Lung (tissue), 17 donors: ENCODE measurements at places on chromosomes 16 and 17.
A peak's percentile ranks its signal among the peaks of the same experiment; 100 is the strongest.

DNA sequence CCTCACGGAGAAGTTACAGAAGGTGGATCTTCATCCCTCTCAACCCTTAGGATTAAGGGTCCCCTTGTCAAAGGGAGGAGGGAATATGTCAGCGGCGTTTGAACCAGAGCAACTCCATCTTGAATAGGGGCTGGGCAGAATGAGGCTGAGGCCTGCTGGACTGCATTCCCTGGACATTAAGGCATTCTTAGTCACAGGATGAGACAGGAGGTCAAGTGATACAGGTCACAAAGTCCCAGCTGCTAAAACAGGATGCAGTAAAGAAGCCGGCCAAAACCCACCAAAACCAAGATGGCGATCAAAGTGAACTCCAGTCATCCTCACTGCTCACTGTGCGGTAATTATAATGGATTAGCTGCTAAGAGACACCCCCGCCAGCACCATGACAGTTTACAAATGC is 36.7 kb downstream of the RBFOX3 start:
- no peaks in the 10 kb centered on the region for H3K36me3 ChIP-seq
- H3K27ac ChIP-seq = no peak overlapping the region
- no peak overlapping the region for H3K4me3 ChIP-seq

- peak; percentile 61 for DNase-seq
- H3K4me3 ChIP-seq = no peak overlapping the region
- H3K27ac ChIP-seq = no peak overlapping the region
- H3K27me3 ChIP-seq = no peaks in the 10 kb centered on the region
- H3K4me1 ChIP-seq = no peaks in the 10 kb centered on the region
Observed at GRCh38 chr16:23318639-23319038, 16.5 kb downstream of the SCNN1B start.

DNA sequence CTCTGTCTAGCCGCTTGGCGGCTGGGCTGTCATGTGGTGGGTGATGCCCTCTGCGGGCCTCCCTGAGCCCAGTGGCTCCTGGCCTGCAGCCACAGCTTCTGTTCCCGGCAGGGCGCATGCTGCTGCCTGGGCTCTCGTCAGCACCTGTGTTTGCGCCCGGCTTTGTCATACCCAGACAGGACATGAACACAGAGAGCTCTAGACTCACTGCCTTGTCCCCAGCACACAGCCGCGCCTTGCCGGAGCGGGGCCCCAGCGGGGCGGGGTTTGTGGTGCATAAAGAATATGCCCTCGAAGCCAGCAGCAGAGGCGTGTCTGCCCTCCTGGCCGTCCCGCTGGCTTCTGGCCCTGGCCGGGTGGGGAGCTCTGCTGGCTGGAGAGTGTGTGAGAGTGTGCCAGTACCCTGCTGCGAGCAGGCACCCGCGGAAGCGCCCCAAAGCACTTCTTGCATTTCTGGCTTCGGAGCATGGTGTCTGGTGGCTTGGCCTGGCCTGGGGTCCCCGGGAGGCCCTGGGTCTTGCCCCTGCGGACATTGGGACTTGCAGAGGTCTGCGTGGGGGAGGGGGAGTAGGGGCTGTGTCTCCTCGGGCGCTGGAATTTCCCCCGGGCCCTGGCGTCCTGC is 14.4 kb downstream of the ASPSCR1 start:
- DNase-seq = peak; percentile 77
- H3K4me1 ChIP-seq = peaks cover 22% of the 10 kb centered on the region
- no peaks in the 10 kb centered on the region for H3K36me3 ChIP-seq
- H3K27ac ChIP-seq = peak overlapping the region; percentile 63
- no peak overlapping the region for H3K4me3 ChIP-seq

GRCh38 chr17:54899201-54899600 is 1.5 kb upstream of the TOM1L1 start:
- H3K4me1 ChIP-seq = peaks cover 4% of the 10 kb centered on the region
- peaks cover 21% of the 10 kb centered on the region for H3K27me3 ChIP-seq
- no peaks in the 10 kb centered on the region for H3K36me3 ChIP-seq
- no peak for DNase-seq
- no peak overlapping the region for H3K4me3 ChIP-seq

DNA sequence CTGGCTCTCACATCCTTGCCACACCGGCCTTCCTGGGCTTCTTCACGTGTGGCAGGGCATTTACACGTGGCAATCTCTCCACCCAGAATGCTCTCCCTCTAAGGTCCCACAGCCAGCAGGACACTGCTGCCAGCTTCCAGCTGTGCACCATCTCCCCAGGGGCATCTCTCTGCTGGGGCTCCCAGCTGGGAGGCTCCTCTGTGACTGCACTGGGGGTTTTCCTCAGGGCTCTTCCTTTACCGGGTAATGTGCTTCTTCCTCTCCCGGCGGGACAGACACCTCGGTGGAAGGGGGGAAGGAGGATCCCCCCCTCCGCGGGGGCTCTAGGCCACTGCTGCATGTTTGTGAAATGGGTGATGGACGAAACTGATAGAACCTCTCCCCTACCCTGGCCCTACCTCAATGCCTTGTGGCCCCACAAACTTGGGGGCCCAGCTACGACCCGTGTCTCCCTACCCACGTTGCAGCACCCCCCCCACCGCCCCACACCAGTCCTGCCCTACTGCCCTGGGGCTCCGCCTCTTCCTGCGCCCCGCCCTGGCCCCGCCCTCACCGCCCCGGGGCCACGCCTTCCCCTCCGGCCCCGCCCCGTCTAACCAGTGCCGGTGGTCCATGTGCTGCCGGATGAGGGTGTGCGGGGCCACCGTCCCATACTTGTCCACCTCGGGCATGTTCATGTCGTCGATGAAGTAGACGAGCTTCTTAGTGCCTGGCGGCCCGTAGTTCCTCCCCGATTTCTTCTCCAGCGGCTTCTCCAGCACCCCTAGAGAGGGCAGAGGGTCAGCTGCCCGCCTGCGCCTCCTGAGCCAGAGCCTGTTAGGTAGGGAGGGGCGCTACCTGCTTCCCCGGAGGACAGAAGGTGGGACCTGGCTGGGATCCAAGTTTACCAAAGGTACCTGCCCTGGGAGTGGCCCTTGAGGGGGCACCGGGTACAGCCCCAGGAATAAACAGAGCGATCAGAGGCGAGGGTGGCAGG is 92.6 kb downstream of the DNAH17 start:
- H3K36me3 ChIP-seq = no peaks in the 10 kb centered on the region
- DNase-seq = no peak
- no peak overlapping the region for H3K27ac ChIP-seq
- H3K27me3 ChIP-seq = peaks cover 4% of the 10 kb centered on the region
- no peak overlapping the region for H3K4me3 ChIP-seq
- H3K4me1 ChIP-seq = no peaks in the 10 kb centered on the region

DNA sequence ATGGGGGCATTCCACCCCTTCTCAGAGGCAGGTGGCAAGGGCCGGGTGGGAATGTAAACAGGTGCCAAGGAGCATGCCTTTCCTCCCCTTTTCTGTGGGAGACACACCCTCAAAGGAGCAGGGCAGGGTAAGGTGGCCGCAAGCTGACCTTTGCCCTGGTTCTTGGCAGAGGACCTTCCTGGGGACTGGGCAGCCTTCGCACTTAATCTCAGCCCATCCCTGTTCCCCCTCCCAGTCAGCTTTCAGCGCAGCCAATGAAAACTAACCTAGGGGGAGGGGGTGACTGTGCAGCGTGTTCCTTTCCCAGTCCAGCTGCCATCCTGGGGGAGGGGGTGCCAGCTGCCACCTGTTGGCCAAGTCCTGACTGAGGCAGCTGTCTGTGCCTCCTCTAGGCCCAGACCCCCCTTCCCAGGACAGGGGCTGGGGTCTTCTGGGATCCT is 2.8 kb downstream of the TRAF4 start:
- peaks cover 31% of the 10 kb centered on the region for H3K4me1 ChIP-seq
- DNase-seq = peak; percentile 30
- H3K4me3 ChIP-seq = no peak overlapping the region
- H3K27me3 ChIP-seq = no peaks in the 10 kb centered on the region
- no peak overlapping the region for H3K27ac ChIP-seq
- H3K36me3 ChIP-seq = peaks cover 14% of the 10 kb centered on the region

DNA sequence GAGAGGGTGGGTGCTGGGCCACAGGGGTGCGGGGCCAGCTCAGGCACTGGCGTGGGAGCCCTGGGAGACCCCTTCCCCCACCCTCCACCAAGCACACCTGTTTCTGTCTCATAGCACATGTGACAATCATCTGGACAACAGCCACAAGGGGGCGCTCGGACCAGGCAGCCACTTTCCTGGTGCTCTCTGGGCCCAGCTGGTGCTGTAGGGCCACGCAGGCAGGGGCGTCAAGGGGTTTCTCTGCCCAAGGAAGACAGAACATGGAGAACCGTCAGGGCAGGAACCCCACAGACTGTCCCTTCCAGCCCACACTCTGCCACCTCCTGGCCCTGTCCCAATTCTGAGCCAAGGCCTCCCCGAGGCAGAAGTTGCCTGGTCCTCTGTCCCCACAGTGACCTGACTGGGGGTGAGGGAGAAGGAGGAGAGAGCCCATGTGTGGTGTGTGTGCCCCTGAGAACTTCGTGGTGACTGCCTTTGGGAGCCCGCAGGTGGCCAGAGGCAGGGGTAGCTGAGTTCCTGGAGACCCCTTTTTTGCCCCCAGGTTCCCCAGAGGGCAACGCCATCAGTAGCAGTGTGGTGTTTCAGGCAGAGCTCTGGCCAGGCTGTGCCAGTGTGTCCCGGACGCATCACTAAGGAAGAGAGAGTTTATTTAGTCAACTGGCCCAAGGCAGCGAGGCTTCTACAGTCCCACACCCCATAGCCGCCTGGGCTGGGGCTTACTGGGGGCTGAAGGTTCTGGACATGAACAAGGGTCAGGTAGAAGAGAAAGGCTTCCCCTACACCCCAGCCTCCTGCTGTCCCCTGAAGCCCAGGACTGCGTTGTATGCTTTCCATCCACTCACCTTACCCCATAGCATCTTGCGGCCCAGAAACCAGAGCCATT is 3.1 kb upstream of the SETD6 start:
- peaks cover 9% of the 10 kb centered on the region for H3K4me1 ChIP-seq
- no peak overlapping the region for H3K27ac ChIP-seq
- peaks cover 6% of the 10 kb centered on the region for H3K36me3 ChIP-seq
- no peak overlapping the region for H3K4me3 ChIP-seq
- no peaks in the 10 kb centered on the region for H3K27me3 ChIP-seq

DNA sequence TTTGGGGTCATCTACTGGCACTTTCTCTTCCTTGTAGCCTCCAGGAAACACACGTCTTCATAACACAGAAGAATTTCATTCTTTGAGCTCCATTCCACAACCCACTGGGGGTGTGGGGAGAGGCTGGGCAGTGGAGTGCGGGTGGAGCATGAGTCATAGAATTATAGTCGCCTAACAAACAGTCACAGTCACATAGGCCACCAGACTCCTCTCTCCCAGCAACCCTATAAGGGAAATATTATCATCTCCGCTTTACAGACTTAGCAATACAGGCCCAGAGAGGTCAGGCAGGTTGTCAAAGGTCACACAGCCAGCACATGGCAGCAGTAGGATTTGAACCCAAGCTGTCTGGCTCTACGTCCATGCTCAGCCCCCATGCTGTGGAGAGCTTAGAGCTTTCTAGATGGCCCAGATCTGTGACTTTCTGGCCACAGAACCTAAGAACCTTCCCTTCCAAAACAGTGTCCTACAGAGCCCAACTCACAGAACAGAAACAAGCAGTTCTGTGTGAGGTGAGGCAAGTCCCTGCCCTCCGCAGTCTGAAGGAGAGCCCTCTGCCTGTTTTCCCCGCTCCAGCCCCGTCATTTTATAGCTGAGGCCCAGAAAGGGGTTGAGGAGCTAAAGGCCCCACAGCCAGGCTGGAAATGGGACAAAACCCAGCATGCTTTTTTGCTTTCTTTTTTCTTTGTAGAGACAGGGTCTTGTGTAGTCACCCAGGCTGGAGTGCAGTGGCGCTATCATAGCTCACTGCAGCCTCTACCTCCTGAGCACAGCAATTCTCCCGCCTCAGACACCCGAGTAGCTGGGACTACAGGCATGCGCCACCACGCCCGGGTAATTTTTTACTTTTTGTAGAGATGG is 10.7 kb upstream of the LITAF start:
- DNase-seq = peak; percentile 88
- H3K36me3 ChIP-seq = no peaks in the 10 kb centered on the region
- no peaks in the 10 kb centered on the region for H3K27me3 ChIP-seq
- H3K4me3 ChIP-seq = no peak overlapping the region

DNA sequence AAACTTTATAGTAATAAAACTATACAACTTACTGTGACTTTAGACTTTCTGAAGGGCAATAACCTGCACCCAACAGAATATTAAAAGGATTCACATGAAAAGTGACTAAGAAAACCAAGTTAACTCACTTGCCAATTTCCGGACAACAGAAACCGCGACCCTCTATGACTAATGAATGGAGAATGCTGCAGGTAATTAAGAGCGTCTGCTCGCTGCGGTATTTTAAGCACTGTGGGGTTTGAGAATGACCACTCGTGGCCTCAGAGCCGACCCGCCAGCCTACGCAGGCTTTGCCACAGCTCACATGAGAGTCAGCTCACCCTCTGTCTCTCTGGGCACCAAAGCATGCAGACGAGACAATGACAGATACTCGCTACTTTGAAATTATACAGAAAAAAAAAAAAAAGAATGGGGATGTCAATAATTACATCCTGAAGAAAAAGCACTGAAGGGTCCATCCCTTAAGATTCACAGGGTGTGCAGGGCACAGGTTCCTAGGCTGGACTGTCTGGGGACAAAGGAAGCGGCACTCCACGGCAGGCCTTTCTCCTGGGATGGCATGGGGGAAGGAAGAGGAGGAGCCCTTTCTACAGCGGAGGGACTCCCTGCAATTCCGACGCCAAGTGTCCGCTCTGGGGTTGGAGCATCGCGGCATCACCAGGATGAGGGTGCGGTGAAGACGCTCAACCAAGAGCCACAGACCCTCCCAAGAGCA is 35.0 kb downstream of the ZCCHC14 start:
- H3K36me3 ChIP-seq = peaks cover 26% of the 10 kb centered on the region
- H3K27me3 ChIP-seq = no peaks in the 10 kb centered on the region
- no peaks in the 10 kb centered on the region for H3K4me1 ChIP-seq
- no peak overlapping the region for H3K27ac ChIP-seq

DNA sequence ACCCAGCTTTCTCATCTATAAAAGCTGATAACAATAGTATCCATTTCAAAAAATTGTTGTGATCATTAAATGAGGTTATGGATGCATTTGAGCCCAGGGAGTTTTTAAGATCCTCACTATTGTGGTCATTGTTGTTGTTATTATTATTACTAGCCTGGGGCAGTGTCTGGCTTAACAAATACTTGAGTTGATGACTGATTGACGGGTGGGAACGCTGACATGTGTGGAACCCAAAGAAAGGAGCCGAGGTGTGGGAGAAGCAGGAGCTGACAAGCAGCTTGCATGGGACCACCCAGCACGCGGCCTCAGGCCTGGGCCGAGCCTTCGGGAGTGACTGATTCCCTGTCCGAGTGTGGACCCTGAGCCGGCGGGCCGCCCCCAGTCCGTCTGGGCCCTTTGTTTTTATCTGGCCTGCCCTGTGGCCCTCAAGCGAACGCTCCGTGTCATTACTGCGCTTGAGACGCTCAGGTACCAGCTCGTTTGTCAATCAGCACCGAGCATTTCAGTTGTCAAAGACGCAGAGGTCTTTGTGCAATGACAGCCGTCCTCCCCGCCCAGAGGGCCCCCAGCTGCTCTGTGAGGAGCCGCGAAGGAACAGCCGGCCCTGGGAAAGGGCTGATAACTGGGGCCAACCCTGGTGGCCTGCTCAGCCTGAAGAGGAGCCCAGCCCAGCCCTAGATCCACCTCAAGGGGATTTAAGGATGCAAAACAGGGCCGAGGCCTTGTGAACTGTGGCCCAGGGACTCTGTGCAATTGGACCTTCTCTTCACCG is 132.9 kb upstream of the FOXF1 start:
- no peak overlapping the region for H3K27ac ChIP-seq
- no peak overlapping the region for H3K4me3 ChIP-seq
- no peaks in the 10 kb centered on the region for H3K36me3 ChIP-seq
- H3K27me3 ChIP-seq = peaks cover 9% of the 10 kb centered on the region
- no peaks in the 10 kb centered on the region for H3K4me1 ChIP-seq
- DNase-seq = peak; percentile 92
